AML-193 (cell line): ENCODE measurements at places on chromosomes 4 and X.

DNA sequence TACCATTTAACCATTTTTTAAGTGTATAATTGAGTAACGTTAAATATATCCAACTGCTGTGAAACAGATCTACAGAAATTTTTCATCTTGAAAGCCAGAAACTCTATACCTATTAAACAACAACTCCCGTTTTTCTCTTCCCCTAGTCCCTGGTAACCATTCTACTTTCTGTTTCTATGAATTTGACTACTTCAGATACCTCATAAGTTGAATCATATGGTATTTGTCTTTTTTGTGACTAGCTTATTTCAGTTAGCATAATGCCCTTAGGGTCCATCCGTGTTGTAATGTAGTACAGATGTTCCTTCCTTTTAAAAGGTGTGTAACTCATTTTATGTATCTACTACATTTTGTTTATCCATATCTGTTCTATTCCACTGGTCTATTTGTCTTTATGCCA is 48.7 kb downstream of the STAG2 start:
- DNase-seq: no peak

GRCh38 chr4:88672987-88673386 is 24.6 kb downstream of the NAP1L5 start:
- DNase-seq: peak; percentile 13

- no peak for DNase-seq
These were observed 98.3 kb downstream of the DCLK2 start for GRCh38 chr4:150176547-150176946.

GRCh38 chrX:34144246-34144645 is 12.1 kb upstream of the FAM47A start:
- DNase-seq: no peak

DNA sequence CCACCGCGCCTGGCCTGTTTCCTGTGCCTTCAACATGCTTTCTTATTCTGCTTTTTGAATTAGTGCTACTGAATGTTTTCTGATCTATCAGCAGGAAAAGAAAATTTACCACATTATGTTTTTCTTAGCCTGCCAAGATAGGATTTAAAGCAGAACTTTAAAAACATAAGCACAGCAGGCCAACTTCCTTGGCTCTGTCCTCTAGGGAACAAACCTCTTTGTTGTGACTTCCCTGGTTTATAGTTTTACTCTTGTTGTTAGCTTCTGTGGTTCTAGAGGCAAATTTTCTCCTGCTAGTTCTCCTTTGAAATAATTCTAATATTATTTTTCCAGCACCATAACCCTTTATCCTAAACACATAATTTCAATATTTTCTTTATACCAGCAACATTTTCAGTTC is 605.1 kb downstream of the ADGRL3 start:
- DNase-seq: no peak

DNA sequence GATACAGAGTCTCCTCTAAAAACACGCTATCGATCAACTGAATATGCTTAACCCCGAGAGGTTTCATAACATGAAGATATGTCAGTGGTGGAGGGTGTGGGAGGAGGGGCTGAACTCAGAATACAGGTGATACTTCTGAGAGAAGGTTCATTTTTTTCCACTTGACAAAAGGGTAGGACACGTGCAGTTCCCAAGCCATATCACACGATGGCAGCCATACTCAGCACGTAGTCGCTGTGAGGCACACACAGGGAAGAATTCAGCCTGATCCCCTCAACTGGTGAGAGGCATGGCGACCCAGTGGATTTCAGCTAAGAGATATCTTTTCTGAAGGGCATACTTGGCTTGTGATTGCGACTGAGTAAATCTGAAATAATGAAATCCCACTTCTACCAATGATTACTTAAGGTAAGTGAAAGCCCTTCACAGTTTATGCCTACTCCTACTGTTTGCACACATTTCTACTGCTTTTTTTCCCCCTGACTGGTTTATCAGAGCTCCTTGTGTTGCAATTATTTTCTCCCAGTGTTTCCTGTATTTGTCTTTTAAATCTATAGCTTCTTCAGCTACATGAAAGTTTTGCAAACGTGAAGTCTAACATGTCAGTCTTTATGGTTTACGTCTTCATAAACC is 133.1 kb downstream of the CORIN start:
- peak; percentile 39 for DNase-seq

GRCh38 chr4:3792813-3793212 is 26.6 kb downstream of the ADRA2C start:
- DNase-seq: no peak

DNA sequence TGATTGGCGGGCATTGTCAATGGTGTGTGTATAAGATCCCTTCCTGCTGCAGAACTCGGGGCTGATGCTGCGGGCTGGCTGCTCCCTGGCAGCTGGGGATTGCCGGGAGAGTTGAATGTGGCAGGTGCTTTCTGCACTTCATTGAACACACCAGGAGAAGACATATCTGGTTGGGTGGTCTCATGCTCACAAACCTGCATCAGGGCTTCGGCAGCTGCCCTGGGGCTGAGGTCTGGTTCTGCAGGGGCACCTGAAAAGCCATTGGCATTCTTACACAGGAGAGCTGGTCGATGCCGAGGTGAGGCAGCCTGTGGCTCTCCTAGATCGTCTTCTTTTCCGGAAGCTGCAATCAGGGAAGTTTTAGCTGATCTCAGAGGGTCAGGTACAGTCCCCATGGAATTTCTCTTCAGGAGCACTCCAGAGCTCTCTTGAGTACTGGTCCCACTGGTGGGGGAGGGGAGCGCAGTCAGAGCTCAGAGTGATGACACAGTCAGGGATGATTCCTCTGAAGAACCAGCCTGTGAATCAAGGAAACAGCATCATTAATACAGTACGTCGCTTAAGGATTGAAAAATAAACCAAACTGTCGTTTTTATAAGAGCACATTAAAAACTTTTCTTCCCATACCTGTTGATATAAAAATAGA is 57.8 kb downstream of the GPRIN3 start:
- DNase-seq: no peak
